Spinal cord (tissue), 10 donors: ENCODE measurements at places on chromosomes 2 and 18.

GRCh38 chr2:101140978-101141655 is 10.1 kb downstream of the TBC1D8 start:
- no peak for DNase-seq

- no peak for DNase-seq
Observed at GRCh38 chr2:68420254-68420910, 46.7 kb downstream of the FBXO48 start.

DNA sequence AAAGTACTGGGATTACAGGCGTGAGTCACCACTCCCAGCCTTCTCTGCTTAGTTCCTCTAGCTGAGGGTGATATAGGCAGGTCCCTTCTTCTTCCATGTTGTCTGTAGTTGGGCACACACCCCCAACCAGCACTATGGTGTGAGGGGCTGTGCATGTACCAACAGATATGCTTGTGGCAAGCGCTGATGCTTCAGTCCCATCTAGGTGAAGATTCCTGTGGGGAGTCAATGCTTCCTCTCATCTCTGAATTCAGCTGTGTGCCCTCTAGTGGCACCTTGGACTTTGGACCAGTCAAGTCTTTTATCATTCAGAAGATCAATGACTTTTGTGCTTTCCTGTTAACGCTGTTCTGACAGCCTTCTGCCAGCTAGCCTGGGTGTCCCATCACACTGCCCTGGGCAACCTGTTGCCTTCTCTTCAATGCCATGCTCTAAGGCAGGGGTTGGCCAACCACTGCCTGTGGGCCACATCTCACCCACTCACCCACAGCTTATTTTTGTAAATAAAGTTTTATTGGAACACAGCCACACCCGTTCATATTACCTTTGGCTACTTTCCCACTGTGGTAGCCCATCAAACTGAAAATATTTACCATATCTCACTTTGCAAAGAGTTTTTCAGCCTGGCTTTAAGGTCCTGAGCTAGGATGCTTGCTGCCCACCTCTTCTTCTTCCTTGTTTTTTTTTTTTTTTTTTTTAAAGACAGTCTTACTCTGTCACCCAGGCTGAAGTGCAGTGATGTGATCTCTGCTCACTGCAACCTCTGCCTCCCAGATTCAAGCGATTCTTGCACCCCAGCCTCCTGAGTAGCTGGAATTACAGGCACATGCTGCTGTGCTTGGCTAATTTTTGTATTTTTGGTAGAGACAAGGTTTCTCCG is 51.0 kb downstream of the NPAS2 start:
- no peak for DNase-seq

DNA sequence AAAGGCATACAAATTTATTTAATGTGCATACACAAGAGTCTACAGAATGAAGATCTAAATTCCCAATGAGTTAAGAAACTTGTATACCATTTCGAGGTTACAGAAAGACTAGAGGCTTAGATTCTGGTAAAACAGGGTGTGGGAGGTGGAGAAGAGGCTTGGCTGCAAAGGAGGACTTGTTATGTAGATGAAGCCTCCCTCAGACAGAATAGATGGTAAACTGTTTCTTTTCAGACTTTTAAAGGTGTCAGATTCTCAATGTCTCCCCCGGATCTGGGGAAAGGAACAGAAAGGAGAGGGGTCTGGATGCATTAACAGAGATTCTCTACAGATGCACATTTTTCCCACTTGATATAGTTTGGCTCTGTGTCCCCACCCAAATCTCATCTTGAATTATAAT is 126.0 kb downstream of the ST6GAL2 start:
- no peak for DNase-seq
